Stimulated activated CD8-positive, alpha-beta memory T cell treated with anti-CD3 and anti-CD28 coated beads, Interleukin-7, amount 100 ng/mL, for 48 hours (primary cell): ENCODE measurements at places on chromosomes 6 and 20.
A peak's percentile ranks its signal among the peaks of the same experiment; 100 is the strongest.

DNA sequence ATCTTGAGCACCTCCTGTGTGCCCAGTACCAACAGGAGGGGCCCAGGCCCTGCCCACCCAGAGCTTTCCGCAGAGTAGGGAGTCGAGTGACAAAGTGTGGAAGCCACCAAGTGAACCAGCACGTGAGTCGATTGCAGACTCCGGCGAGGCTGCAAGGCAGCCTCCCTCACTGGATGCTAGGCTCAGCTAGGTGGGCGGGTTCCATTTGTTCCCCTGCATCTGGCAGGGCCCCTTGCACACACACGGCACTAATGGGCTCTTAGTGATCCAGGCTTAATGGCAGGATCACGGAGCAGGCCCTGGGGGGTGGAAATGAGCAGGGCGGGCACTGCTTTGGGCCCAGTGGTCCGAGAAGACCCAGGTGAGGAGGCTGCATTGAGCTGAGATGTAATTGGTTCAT, 140.4 kb downstream of the PHACTR3 start:
- no peak for DNase-seq

- DNase-seq = no peak
Observed at GRCh38 chr20:46717818-46718541, 8.5 kb downstream of the SLC2A10 start.

- DNase-seq = no peak
Observed at GRCh38 chr6:72624557-72625160, 2.8 kb downstream of the KCNQ5 start.

GRCh38 chr6:43129434-43130194, 41.5 kb upstream of the SRF start:
- DNase-seq = no peak

GRCh38 chr6:53492860-53493634, 51.9 kb downstream of the GCLC start:
- DNase-seq = peak; percentile 13

GRCh38 chr6:26421259-26422144, 18.8 kb upstream of the BTN3A3 start:
- no peak for DNase-seq

GRCh38 chr6:141307309-141307998, 825.3 kb upstream of the GJE1 start:
- no peak for DNase-seq

DNA sequence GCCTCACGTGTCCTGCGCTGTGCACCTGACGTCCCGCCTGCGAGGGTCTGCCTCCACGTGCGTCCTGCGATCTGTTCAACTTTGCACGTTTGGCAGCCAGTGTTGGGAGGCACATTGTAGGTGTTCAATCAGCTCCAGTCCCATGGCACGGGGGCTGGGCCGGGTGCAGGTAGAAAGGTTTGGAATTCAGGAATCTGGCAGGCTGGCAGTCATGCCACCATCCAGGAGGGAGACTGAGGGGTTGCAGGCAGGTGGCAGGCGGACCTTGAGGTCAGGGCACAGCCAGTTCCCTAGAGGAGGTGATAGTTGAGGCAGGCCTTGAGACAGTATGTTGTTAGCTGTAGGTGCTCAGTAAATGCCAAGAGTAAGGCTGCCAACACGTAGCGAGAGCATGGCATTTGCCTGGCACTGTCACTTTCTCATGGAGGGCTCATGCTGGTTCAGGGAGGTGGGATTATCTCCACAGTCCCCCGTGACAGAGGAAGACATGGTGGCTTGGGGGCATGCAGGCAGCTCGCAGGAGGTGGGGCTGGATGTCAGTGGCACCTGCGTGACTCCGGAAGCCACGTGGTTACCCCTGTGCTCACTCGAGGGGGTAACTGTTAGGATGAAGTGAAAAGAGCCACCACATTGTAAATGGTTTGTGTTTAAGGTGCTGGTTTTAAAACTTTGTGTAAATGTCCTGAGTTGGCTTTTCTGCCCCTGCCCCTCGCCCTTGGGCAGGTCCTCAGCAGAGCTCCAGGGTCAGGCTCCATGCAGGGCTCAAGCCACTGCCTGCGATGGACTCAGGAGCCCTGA, 111.8 kb upstream of the FRMD1 start:
- DNase-seq = no peak

- DNase-seq = no peak
Observed at GRCh38 chr6:44045672-44046015, 81.6 kb downstream of the MRPL14 start.

DNA sequence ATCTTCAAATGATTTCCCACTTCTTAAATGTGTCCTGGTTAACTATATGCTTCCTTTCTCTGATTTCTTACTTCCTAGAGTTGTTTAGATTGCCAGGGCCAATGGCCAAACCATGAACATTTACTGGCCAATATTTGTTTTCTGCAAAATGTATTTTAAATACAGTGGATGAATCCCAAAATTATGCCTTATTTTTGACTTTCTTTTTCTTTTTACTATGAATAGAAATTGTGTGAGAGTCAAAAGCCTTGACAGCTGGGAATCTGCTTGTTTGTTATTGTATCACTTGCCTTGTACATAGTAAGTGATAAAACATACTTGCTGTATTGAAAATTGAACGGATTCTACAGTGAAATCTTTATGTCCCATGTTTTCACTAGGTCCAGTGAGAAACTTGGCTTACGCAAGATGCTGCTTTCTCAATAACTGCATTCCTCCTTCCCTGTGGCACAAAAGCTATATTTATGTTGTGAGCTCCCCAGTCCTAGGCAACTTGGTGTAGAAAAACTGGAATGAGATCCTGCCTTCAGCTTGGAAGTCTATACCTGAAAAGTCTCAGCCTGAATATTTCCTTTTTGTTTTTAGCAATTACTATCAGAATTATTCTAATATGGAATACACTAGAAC, 295.2 kb downstream of the EPHA7 start:
- DNase-seq = no peak

- DNase-seq = peak; percentile 4
Observed at GRCh38 chr6:41066867-41067304, 5.3 kb downstream of the OARD1 start.

DNA sequence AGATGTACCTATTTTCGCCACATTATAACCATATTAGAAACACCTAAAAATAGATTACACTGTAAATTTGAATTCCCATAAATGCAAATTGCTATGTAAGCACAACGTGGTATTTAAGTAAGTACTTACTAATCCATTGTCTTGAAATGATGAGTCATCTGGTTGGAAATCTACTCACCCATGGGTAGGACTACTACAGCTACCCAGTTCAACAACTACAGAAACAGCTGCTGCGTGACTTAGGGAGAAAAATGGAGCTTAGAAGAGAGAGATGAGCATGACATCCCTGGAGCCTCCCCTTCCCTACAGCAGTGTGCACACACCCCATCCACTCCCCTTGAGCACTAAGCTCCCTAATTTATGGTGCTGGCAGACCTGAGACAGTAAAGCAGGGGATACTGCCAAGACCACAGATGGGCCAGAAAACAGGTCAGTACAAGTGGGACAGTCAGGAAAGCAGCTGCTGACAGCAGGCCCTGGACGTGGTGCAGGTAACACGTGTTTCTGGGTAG, 26.9 kb downstream of the RRAGD start:
- DNase-seq = no peak

DNA sequence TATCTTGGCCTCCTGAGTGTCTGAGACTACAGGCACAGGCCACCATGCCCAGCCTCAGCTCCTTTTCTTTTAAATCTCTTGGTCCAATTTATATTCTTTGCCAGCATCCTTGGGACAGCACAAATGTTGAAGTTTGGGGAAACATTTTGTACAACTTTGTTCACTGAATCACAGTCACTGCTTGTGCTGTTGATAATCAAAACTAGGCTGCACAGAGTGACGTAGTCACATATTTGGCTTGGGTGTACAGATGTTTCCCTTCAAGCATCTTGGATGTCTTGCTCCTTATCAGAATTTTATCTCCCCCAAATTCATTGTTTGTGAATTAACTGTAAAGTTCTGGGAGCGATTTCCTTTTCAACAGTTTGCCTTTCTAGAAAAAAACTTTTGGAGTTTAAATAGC, 17.9 kb downstream of the CARMIL1 start:
- DNase-seq = no peak

GRCh38 chr6:2666906-2667575, 83.7 kb downstream of the MYLK4 start:
- DNase-seq = no peak

- DNase-seq = no peak
Observed at GRCh38 chr20:19207541-19207940, 4.9 kb upstream of the SLC24A3 start.

GRCh38 chr6:45305546-45305945, 22.6 kb upstream of the RUNX2 start:
- DNase-seq = no peak

GRCh38 chr20:15919118-15919517, 654.1 kb downstream of the KIF16B start:
- DNase-seq = no peak

- no peak for DNase-seq
Observed at GRCh38 chr6:110408901-110409300, 6.5 kb downstream of the DDO start.

DNA sequence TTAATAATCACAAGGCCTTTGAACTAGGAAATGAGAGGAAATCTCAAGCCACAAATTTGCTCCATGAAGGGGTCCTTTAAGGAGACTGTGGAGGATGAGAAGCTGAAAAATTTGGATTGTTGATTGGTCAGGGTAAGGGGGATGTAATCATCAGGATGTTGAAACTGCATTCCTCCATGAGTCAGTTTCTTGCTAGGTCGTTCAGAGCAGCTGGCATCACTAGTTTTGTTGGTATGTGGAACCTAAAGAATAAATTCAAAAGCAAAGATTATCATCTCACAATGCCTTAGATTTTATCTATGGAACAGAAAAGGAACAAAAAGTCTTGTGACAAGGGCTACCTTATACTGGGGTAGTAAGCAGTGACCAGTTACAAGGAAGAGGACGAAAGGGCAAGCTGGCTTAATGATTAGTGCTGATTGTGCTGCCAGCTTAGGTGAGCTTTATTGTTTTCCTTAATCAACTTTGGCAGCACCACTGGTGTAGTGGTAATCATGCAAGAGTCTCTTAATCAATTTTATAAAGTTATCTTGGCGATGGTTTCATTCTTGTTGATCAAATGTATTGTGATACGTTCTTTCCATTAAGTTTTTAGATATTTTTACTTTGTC, 36.6 kb downstream of the CRISP2 start:
- DNase-seq = no peak

DNA sequence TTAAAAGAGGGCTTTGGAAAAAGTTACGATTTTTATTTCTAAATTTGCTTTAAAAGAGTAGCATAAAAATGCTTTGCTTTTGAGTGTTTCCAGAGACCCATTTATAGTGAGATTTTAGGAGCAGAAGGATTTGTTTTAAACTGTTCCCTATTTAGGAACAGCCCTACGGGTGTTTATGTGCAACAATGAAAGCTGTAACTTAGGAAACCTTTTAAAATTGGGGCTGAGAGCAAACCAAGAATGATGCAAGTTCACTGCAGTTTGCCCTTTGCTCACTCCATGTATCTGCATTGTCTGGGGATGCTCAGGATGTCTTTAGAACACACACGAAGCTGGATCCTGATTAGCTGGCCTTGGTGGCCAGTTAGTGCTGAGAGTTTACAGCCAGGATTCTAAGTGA, 40.9 kb downstream of the GHRH start:
- DNase-seq = no peak

DNA sequence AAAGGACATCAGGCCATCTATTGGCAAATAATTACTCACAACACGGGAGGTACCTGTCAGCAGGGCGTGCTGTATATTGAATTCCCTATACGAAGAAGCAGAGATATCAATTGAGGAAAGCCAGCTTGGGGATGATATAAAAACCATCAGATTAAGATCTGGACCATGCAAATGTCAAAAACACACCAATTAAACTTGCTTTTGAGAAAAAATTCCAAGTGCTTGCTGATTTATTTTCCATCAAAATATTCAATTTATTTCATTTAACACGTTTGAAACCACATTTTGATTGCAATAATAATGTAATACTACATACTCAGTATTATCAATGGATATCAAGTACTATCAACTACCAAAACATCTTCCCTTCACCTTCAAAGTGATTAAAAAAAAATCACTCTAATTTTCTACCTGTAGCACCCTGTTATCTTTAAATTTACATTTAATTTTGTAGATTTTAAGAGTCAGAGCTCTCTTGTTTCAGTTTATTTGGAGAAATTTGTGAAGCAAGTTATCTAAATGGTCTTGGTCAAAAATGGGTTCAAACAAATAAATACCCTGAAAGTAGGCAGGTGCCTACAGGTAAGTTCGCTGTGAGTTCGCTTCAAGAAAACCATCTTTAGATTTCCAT, 6.8 kb upstream of the TBX18 start:
- no peak for DNase-seq

GRCh38 chr6:168922436-168922835, 331.2 kb downstream of the THBS2 start:
- DNase-seq = no peak

DNA sequence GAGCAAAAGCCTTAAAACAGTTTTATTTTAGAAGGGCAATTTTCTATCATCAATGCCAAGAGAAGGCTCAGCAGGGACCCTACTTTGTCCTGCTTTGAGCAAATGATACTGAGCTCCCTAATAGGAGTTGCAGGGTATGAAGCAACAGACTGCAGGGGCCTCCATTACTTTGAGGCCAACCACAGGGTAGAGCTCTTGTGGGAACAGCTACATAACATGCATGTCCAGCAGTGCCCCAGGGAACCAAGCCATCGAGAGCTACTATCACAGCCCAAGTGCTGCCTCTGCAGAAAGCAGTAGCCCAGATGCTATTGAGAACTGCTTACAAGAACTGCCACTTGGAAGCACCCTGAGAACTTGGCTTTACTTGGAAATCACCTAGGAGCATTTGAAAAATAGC, 222.1 kb downstream of the LAMA2 start:
- DNase-seq = no peak

GRCh38 chr6:159390381-159390780, 221.2 kb downstream of the FNDC1 start:
- no peak for DNase-seq

- no peak for DNase-seq
Observed at GRCh38 chr20:49097159-49097558, 51.0 kb downstream of the CSE1L start.

DNA sequence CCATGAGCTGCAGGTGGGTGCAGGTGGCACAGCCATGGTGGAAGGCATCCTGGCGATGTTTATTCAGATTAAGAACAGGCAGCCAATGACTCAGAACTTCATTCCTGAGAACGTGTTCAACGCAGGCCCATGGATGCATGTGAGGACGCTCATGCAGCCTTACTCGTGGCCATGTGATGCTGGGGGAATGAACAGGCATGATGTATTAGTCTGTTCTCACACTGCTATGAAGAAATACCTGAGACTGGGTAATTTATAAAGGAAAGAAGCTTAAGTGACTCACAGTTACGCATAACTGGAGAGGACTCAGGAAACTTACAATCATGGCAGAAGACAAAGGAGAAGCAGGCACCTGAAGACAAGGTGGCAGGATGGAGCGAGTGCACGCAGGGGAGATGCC, 146.6 kb downstream of the RNASET2 start:
- DNase-seq = no peak

DNA sequence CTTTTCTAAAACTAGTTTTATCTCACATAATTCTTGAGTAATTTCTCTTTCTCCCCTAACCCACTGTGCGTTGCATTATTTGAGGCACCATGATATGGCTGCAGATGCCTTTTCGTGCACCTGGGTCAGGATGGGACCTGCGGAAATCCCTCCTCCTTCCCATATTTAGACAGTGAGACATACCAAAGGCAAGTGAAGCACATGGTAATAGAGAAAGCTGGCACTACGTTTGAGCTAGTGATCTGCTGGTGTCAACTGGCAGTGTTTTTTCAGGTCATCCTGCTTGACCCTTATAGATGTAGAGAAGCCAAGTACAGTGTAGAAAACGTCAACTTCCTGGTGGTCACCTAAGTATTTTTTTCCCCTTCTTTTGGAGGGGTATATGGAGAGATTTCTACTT, 71.7 kb downstream of the FOXO3 start:
- no peak for DNase-seq
